GM10248 (cell line): ENCODE measurements at places on chromosomes 3 and 15.
A peak's percentile ranks its signal among the peaks of the same experiment; 100 is the strongest.

DNA sequence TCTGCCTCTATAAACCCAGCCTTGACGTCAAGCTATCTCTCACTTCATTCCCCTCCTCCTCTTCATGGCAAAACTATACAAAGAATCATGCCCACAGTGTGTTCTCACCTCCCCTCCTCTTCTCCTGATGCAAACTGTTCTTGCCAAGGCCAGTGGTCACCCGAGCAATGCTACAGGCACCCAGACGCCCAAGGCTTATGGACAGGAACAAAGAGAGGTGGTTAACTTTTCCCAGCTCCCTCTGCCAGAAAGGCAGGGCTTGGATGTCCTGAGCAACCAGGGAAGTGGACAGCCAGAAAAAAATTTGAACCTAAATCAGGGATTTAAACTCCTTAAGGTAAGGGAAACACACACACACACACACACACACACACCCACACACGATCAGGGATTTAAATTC, 5.1 kb downstream of the SLC41A3 start:
- DNase-seq = no peak

- DNase-seq = no peak
These were observed 353.3 kb downstream of the PLCL2 start for GRCh38 chr3:17238023-17238422.

DNA sequence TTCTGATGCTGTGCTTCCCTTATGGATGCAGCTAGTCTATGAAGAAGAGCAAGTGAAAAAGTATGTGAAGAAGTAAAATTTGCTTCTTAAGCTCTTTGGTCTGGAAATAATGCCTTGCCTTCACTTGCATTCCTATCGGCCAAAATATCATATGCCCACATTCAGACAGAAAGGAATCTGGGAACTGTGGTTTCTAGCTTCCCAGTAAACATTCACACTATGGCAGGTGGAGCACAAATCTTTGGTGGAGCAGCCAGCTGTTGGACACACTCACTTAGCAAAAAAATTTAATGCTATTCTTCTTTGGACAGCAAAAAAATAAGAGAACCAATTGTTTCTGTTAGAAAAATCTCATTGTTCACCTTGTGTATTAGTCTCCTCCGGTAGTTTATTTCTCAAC, 12.3 kb upstream of the COL6A6 start:
- no peak for DNase-seq

GRCh38 chr15:23629234-23629805, 18.3 kb downstream of the MAGEL2 start:
- DNase-seq = no peak

- no peak for DNase-seq
These were observed 221.3 kb upstream of the NSMCE3 start for GRCh38 chr15:29490747-29491471.

DNA sequence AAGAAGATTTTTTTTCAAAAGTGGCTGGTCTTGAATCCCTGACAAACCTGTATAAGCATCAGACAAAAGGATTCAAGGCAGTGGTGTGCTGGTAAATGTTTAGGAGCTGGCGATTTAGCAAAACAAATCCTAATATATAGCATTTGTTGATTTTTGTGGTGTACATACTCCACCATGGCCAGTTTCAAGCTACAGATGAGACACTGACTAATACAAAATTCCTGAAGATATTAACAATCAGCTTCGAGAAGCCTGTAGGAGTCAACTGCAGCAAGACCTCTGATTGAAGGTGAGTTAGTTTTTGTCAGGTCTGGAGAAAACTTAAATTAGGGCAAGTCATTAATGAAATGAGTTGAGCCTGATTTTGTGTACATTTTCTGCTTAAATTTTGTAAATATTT, 6.7 kb downstream of the STRIT1 start:
- no peak for DNase-seq

- no peak for DNase-seq
These were observed 5.6 kb downstream of the WDR82 start for GRCh38 chr3:52272831-52273230.

DNA sequence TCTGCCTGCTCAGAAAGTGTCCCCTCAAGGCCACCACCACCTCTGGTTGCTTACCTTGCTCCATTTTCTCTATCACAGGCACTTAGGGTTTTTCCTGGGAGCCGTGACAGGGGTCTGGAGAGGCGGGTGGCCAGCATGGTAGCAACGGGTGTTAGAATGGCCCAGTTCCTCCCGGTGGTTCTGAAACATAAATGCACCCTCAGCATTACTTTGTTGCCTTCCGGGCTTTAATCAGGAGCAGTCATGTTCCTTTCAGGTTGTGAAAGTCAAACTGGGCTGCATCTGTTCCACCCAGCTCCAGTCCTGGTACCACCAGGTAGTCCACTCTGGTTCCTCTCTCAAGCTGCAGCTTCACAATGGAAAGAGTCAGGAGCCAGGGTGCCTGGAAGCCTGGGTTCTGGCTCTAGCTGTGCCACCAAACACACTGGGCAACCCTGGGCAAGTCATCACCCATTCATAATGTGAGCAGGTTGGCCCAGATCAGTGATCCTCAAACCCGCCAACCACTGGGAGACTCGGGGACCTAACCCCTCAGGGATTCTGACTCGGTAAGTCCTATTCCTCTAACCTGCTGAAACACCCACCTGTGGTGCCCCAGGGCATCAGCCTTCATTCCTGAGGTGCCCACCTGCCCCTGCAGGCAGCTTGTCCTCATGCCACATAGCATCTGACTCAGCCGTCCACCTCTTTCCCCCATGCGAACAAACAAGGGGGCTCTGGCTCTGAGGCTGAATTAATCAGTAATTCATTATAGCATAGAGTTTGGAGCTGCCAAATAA, 9.3 kb downstream of the BDH1 start:
- DNase-seq = no peak

- DNase-seq = no peak
These were observed 99.6 kb upstream of the ETV5 start for GRCh38 chr3:186208296-186208989.

- no peak for DNase-seq
These were observed 40.7 kb upstream of the MKRN3 start for GRCh38 chr15:23524816-23525215.

- no peak for DNase-seq
These were observed 257.0 kb upstream of the UBE2E1 start for GRCh38 chr3:23548706-23549105.

- DNase-seq = no peak
These were observed 137.7 kb downstream of the IGF1R start for GRCh38 chr15:98785807-98786621.

DNA sequence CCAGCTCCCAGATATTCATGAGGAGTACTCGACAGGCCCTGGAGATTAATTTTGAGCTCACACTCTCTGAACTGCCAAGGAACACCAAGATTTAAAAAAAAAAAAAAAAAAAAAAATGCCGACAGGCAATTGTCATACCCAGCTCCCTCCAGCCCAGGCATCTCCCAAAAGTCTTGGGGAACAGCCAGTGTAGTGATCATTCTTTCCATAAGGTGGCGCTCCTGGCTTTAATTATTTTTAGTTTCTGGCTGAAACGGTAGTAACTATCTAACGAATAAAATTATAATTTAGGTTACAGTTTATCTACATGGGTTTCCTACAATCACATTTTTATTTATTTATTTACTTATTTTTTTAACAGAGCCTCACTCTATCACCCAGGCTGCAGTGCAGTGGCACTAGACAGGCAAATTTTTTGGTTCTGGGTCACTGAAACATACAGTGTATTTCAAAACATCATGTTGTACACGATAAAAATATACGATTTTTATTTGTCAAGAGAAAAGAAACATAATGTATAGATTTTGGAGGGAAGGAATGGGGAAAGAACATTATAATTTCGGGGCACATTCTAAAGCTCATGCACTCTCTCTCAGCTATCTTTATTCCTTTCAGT, 157.3 kb downstream of the ADAMTS9 start:
- peak; percentile 28 for DNase-seq

DNA sequence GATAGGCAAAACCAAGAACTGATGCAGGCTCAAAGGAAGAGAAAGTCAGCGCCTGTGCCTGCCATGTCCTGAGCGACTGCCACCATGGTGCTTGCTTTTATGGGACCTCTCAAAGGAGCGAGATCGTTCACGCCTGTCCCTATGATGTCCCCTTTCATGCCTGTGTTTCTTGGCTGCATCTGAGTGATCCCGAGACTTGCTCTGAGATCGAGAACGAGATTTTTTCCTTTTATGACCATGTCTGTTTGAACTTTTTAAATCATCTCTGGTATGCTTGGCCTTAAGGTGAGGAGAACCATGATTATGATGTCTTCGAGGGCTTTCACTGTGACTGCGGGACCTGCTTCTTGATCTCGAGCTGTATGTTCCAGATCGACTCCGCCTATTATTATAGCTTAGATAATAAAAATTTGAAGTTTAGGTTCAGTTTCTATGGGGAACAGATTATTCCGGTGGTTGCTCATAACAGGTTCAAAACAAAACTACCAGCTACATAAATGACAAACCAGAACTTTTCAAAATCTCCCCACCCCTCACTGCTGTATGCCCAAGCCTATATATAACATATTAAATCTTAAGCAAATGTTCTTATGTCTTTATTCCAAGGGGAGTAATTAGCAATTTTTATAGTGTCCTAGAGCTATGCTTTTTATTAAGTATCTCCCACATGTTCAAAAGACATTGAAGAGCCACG, 11.6 kb downstream of the CCNL1 start:
- DNase-seq = no peak

- DNase-seq = no peak
These were observed 35.5 kb downstream of the NOX5 start for GRCh38 chr15:69049976-69050375.

- DNase-seq = peak; percentile 48
These were observed 30.8 kb upstream of the MAP3K13 start for GRCh38 chr3:185332026-185332735.

DNA sequence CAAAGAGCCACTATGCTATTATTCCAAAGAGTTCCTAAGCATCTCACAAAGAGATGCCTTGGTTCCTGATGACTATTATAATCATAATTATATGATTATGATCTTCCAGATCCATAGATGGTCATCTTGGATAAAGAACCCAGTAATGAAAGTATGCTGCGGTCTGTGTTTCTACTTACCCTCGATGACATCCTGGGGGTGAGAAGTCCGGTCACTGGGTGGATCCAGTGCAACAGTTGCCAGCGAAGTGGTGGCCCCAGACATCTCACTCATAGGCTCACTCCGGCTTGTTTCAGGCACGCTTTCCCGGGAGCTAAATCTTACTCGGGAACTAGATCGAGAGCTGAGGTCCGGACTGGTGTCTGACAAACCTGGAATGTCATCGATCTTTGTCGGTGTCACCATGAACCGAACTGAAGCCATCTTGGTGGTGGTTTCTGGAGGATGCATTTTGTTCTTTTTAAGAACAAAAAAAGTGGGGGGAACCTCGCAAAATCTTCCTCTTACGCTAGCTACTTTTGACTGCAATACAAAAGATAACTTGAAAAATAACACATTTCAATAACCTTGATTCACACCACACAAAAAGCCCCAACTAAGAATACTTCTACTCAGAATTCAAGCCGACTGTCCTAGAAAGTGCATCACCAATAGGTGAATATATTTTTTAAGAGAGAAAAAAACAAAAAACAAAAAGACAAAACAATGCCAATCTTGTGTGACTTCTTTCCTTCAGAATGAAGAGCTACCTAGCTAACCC, 1.2 kb downstream of the SLC12A6 start:
- no peak for DNase-seq

DNA sequence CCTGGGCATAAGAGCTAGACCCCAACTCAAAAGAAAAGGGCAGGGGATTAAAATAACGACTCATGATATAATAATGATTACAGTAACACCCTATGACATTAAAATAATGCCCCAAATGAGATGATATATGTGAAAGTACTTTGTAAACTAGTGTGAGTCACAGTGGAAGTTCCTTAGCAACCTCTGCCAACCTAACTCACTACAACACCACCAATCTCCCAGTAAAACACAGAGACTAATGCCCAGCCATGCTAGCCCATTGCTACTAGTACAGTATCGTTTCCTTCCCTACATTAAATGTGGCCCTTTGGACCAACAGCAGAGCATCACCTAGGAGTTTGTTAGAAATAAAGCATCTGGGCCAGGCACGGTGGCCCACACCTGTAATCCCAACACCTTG, 11.2 kb upstream of the ADAMTS7 start:
- DNase-seq = no peak

DNA sequence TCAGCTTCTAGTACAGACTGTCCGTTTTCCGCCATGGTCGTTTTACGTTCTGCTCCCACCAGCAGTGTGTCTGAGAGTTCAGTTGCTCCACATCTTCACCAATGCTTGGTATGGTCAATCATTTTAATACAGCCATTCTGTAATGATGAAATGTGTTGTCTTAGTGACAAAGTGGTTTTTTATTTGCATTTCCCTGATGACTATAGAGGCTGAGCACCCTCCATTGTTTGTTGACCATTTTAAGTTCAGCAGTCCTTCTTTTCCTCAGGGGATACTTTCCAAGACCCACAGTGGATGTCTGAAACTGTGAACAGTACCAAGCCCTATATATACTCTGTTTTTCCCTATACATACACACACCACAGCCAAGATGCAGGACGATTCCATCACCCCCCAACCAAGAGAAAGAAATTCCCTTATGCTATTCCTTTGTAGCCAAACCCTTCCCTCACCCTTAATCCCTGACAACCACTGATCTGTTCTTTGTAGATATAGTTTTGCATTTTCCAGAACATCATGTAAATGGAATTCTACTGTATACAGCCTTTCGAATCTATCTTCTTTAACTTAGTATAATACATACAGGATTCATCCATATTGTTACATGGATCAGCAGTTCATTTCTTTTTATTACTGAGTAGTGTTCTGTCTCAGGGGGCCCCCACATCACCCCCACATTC, 55.9 kb downstream of the C3orf20 start:
- no peak for DNase-seq

DNA sequence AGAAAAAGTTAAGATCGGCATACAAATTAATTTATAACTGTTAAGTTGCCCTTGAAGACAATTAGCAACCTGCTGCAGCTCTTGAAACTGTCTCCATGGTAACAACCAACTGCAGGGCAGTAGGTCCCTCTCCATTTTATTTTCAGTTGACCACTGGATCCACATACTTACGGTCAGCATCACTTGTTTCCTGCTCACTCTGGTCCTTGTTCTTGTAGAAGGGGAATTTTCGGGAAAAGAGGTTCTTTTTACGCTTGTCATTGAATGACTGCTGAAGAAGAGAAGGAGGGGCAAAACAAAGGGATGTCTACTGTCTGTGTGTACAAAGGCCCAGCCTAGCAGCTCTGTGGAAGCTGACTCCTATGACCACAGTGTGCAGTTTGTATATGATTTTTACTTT, 46.8 kb upstream of the MELTF start:
- no peak for DNase-seq

DNA sequence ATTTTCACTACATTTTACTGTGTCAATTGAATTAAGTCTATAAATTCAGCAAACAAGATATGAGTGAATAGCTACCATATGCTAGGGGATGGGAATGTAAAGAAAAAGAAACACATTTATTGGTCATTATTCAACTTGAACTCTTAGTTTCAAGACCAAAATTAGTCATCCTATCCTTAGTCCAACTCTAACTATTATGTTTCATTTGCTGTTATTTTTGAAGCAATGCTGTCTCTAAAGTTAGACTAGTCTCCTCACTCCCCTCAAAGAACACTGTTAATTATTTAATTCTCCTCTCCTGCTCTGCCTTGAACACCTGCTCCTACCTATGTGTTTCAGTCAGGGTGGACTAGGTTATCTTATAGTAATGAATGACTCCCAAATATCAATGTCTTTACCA, 920.9 kb downstream of the TUSC7 start:
- DNase-seq = no peak

- DNase-seq = no peak
These were observed 6.0 kb downstream of the SETD5 start for GRCh38 chr3:9403463-9403862.
